ENCODE measurements at places on chromosomes 2 and 18.

DNA sequence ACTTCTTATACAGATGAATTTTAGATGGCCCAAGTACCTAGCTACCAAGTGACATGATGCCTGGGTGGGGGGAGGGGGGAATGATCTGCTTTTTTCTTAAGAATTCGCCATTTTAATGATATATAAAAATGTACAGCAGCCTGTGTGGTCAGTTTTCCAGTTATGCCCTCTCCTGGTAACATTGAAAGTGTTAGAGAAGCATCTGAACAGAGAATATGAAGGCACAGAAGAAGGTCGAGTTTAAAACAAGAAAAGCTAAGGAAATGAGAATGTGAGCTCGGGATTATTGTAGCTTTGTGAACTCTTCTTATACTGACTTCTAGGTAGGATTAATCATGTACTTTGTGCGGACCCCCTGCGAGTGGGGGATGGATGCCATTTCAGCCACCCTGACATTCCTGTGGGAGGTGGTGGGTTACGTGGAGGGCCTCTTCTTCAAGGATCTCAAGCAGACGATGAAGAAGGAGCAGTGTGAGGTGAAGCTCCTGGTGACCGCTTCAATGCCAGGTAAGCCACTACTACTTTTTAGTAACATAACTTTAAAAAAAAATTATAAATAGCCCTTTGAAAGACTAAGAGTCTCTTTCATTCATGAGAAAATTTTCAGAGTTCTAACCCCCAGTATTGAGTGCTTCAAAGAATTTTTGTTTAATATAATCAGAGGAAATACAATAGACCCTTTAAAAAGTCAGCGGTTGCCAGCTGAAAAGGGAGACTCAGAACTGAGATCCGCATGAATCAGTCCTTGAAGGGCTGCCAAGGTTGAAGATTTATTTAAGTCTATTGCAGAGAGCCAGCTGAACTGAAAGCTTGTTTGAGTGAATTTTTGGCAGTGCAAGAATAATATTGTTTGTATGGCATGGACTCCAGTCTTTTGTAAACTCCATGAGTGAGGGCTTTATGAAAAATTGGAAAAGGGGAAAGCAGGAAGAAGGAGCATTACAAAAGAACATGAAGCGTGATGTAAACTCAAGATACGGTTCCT, 68.6 kb upstream of the RPE start:
- peak; percentile 42 for DNase-seq

GRCh38 chr2:186591506-186591890, 1.6 kb downstream of the ITGAV start:
- no peak for DNase-seq

DNA sequence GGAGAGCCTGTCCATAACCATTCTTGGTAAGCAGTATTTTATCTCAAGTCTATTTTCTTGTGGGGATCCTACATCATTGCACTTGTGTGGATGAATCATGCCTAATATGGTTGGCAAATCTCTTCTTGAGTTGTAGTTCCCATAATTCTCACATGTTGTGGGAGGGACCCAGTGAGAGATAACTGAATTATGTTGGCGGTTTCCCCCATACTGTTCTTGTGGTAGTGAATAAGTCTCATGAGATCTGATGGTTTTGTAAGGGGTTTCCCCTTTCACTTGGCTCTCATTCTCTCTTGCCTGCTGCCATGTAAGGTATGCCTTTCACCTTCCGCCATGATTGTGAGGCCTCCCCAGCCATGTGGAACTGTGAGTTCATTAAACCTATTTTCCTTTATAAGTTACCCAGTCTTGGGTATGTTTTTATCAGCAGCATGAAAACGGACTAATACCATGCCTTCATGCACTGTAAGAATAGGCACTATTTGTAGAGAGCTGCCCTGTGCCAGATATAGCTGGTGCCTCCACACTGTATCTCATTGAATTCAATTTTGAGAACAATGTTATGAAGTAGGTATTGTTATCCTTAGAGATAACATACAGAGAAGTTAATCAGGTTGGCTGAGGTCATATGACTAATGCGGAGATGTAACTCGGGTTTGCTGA, 148.3 kb downstream of the PLCL1 start:
- no peak for DNase-seq

- DNase-seq: no peak
Observed at GRCh38 chr18:58288921-58289797, 245.1 kb downstream of the NEDD4L start.

Data from cerebellar cortex (tissue), 1 donor.